ENCODE measurements at places on chromosomes 6 and 20.
A peak's percentile ranks its signal among the peaks of the same experiment; 100 is the strongest.

DNA sequence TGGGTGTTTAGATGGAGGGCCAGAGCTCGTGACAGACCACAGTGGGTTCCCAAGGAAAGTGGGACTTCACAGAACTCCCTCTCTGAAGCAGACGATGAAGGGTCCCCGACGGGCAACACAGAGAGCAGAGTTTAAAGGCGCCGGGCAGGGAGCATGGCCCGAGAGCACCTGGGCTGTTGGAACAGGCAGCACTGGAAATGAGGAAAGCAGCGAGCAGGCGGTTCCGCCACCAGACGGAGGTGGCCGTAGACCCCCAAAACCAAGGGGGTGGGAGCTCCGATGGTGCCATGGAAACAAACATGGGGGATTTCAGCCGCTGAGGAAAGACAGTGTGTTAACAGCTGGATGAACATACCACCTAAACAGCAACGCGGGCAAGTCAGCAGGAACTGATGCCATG is 27.5 kb upstream of the INSM1 start:
- DNase-seq = no peak

DNA sequence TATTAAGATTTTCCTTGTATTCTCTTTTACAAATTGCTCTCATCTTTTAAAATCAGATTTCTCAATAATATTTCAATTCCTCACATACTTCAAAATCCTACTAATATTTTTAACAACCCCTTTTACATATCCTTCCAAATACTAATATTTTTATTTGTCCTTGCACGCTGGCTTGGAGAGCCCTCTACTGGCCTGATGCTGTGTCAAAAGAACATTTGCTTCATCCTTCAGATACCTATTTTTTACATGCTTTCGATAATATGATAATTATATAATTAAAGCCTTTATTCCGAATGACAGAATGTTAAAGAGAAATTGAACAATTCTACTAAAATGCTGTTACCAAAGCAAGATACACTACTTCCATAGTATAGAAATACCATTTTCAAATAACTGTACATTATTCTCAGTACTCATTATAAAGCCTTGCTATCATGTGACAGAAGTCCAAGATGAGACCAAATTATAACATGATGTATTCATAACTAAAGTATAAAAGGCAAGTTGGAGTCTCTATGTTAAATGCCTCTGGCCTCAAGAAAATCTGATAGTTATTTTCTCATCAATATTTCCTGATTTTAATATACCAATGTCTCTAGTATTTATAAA is 39.0 kb upstream of the PLN start:
- no peak for DNase-seq

- DNase-seq = peak; percentile 28
These were observed 180.3 kb downstream of the CDH26 start for GRCh38 chr20:60138256-60139220.

GRCh38 chr20:20398123-20398522 is 30.2 kb downstream of the INSM1 start:
- no peak for DNase-seq

DNA sequence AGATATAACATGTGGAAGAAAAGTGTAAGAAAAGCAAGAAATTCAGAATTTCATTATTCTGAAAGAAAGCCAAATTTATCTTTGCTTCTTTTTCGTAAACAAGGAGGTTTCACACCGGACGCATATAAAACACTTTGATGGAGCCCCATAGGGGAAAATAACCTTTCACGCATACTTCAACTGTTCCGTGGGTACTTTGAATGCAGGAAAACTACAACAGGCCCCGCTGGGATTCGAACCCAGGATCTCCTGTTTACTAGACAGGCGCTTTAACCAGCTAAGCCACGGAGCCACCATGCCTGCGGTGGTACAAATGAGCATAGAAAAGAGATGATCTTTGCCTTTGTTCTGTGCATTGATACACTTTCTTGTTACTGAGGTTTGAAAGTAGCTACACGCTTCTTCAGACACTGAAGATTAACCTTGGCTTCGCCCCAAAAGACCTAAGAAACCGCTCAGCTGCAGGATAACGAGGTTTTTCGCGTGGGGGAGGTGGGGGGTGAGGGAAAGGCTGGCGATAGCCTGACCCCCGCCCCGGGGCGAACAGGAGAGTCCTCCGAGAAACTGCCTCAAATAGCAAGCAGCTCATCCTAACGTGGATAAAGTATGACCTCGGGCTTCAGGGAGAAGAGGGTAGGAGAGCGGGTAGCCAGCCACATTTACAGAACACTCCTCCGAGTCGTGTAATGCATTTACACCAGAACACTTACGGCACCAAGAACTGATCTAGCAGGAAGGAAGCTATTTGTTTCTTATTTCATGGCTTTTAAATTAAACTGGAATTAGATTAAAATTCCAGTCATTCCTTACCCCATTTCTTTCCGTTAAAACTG is 5.3 kb upstream of the HMGN4 start:
- peak; percentile 90 for DNase-seq

DNA sequence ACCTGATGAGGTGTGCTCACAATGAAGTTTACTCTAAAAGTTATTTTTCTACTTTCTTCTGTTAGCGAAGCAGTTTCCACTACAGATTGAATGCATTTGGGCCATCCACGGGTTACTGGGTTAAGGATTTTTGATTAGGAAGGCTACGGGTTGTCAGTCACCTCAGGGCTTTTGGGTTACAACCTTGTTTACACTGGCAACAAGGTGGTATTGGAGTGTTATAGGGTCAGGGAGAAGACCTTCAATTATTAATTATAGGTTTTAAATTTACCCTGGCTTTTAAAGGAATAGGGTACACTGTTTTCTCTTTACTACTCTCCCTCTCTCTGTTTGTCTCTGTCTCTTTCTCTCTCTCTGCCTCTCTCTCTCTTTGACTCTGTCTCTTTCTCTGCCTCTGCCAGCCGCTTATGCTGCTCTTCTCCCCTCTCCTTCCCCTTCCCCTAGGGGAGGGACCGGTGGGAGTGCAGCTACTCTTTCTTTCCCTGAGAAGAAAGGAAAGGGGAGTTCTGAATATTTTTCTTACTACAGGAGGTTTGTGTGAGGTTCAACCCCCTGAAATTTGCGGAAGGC is 40.2 kb upstream of the AGPAT4 start:
- DNase-seq = no peak

DNA sequence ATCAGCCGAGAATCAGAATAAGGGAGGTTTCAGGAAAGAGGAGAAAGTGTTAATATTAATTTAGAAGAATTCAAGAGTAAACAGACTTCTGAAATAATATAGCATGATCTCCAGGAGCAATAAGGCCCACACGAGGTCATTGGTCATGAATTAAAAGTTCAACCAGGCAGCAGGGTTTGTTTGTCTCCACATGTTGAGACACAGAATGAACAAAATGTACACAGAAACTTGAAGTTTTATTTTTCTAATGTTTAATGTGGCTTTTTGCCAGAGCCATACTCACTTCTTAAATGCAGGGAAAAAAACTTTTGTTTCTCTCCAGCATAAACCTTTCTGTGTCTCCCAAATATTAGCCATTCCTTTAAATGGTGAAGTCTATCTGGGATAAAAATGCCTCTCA is 504.5 kb downstream of the HDGFL1 start:
- no peak for DNase-seq

All from suppressor macrophage treated with lipopolysaccharide for 4 hours (primary cell).